Fibroblast of the aortic adventitia (primary cell): ENCODE measurements at places on chromosomes 7 and 10. TPM values are rescaled to one million over a fixed set of nuclear protein-coding genes. Genes with fewer than 3 reads are reported as not detected.

DNA sequence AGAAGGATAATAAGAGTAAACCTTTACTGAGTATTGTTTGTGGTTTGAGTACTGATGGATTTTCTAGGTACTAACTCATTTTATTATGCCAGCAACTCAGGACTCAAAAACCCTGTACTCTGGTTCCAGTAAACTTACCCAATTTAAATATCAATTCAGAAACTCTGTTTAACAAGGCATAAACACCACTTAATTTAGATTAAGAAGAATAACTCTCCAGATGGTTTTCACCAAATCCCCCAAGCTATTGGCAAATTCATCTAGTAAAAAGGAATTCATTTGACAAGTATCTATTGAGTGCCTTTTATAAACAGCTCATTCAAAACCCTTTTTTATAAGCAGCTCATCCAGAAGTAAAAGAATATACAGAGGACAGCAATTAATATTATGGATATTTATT lies 572.4 kb downstream of the PHTF2 start:
- DNase-seq, result no peak

- no peak for DNase-seq
Measured at GRCh38 chr7:146956321-146956720, 839.7 kb downstream of the CNTNAP2 start.

NPVF gene
- total RNA-seq, result not detected in 2 replicates

GRCh38 chr7:24870766-24871165 lies 109.2 kb downstream of the OSBPL3 start:
- no peak for DNase-seq

- DNase-seq, result peak; percentile 82
Measured at GRCh38 chr10:68598978-68599770, 39.0 kb downstream of the TET1 start.
